ENCODE measurements at places on chromosomes 7 and 10.

DNA sequence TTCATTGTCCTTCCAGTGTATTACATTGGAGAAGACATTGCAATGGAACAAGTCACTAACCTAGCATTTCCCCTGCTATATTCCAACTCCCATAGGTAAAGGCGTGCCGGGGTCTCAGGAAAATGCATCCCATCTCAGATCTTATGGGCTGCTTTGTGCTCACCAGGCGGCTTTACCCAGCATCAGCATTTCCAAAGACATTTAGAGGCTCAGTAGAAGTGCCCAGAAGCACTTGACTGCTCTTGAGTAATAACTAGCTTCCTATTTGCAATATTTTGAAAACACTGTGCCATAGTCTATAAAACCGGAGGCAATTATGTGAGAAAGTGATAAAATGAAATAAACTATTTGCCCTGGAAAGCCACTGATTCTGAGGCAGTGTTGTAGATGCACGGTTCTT, 415.0 kb upstream of the NPVF start:
- no peak for DNase-seq

DNA sequence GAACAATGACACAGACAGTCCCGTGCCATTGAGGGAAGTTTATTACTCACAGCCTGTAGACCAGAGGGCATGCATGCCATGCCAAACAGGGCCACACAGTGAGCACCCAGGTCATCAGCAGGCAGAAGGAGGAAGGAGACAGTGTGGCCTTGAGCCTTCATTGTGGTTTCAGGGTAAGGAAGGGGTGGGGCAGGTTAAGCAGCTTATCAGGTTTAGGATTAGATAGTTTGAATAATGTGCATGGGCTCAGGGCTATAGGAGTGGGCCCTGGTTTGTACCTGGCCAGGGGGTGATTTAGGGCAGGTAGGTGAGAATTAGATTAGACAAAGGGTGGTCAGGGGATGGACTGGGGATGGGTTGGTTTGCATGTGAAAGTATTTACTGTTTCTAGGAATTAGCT, 67.9 kb downstream of the ADCY1 start:
- DNase-seq: no peak

GRCh38 chr10:105026566-105026965, 385.5 kb downstream of the SORCS3 start:
- DNase-seq: no peak

- DNase-seq: peak; percentile 5
Observed at GRCh38 chr10:85623342-85623741, 743.3 kb downstream of the GRID1 start.

GRCh38 chr7:101465131-101465530, 102.5 kb downstream of the COL26A1 start:
- no peak for DNase-seq

DNA sequence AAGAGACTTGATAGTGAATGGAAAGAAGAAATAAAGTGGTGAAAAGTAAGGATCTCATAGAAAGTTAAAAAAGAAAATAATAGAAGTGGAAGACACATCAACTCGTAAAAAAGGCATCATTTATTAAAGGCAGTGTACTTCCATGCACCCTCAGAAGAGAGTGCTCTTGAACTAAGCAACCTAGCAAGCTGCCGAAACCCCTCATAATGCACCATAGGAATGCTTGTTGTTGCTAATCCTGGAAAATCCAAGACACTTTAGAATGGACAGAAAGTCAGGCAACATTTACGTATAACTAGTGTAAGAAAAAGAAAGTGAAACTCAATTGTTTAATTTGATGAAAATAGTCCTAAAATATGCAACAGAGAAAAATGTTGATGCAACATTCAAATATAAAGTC, 12.8 kb downstream of the TFPI2 start:
- DNase-seq: no peak

DNA sequence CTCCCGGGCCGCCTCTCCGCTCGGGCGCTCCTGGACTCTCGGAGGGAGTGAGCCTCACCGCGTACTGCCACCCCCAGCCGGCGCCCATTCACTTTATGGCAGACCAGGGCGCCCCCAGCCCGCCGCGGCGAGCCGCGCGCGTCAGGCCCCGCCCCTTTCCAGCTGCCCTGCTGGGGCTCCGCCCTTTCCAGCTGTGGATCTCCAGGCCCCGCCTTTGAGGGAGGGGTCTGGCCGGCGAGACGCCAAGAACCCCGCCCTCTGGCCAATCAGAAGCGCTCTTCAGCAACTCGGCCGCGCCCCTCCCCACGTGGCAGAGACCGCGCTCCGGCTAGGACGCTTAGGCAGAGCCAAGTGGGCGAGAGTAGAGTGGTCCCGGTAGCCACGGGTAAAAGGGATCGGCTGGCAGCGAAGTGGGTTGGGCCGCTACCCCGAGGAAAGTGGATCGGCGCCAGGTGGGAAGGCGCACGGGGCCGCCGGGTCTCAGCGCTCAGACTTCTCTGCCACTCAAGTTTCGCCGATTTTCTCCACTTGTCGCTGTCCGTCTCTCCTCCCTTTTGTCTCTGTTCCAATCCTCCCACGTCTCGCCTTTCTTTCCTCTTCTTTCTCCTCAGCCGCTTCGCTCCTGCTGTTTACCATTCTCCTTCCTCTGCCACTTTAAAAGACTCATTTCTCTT, at the start of gene PITX3:
Gene PITX3, minus strand, starts transcription at position 69 of the 674 bp plus-strand sequence. CDS start 9,432 bp downstream, outside the sequence.
- DNase-seq: peak; percentile 99

- DNase-seq: peak; percentile 55
Observed at GRCh38 chr10:42960491-42960990, 116.3 kb upstream of the RET start.

DNA sequence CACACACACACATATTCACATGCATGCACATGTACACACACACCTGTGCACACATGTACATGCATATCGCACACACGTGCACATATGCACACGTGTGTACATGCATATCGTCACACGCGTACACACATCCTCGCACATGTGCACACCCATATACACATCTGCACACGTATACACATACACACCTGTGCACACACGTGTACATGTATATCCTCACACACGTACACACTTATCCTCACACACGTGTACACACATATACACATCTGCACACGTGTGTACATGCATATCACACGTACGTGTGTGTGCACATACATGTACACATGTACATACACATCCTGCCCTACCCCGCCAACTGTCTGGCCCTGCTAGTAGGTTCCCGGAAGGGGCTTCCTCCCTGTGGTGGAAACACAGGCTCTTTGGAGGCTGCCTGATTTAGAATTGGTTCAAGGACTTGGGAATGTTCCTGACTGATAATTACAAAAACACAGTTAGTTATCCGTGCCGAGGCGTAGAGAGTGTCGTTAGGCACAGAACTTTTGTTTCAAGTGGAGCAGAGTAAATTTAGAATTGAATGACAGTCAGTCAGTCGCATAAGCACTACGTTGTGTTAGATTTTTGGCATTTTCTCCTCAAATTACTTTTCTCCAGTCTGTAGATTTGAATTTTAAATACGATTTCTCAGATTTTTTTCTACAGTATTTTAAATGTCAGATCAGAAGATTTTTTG, 18.5 kb upstream of the PRKAR1B start:
- DNase-seq: peak; percentile 30

DNA sequence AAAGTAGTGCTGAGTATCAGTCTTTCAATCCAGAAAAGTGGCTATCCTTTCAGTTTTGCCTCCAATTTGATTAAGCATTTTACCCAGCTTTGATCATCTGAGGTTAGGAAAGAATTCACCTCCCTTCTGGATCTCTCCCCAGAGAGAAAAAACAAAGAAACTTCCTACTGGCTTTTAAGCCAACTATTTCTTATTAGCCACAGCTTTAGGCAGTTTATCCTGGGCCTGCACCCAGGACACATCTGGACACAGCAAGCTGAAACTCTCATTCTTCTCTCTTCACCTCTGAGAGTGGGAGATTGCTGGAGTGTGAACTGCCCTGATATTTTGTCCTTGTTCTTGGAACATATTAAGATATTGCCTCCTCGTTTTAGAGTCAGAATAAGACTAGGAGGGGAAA, 43.5 kb upstream of the LSM8 start:
- DNase-seq: no peak

- DNase-seq: no peak
Observed at GRCh38 chr7:106262221-106262881, 22.4 kb downstream of the NAMPT start.

DNA sequence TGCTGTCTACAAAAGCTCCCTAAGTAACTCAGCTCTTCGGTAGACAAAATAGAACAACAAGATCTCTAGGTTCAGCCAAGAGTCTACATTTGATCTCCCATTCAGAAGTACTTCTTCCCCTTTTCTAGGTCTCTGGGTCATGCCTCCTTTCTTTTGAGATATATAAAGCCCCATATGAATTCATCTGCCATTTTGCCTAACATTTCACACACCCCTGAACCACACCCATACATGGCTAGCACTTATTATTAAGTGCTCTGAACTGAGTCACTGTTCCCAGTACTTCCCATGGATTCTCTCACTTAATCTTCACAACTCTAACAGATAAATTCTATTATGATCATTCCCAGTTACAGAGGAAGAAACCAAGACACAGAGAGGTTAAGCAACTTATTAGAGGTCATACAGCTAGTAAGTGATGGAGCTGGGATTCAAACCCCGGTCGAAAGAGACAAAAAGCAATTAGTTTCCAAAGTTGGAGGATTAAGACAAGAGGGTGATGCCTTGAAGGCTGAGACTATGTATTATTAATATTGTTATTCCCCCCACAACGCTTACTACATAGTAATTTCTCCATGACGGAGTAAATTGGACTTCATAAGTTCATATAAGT, 17.3 kb downstream of the MYOF start:
- DNase-seq: no peak

DNA sequence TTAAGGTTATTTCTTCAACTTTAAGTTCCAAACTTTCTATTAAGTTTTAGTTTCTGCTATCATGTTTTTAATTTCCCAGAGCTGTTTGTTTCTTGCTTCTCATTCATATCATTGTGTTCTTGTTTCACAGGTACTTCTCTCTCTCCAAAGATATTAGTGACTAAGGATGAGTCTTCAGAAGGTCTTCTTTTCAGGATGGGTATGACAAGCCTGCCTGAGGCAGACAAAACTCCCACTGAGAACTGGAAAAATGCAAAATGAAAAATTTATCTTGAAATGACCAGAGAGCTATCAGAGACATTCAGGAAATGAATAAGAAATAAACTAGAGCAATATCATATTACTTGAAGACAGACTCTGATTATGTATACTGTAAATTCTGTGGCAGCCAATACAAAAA, 110.8 kb upstream of the EGFR start:
- DNase-seq: no peak

DNA sequence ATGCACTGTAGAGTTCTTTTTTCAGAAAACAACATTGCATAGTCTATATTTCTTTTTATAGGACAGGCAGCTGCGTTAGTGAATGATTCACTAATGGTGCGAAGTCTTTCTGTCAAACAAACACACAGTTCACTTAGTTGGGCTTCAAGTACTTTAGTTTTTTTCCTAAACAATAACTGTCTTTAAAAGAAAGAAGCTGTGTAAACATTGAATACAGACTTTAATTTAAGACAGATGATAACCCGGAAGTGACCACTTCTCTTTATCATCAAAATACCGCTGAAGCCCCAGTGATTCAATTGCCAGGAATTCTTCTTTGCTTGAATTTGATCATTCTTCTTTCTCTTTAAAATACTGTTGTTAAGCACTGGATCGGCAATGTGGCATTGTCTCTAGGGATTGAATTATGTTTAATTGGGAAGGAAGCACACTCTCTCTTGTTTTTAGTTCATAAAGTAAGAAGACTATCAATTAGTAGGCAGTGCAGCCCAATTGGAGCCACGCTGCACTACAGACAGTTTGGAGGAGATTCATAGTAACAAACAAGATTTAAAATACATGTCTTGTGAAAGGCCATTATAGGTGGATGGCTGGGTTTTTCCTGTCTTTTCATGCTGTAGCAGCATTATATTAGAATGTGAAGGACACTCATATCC, 30.4 kb downstream of the CNTNAP2 start:
- no peak for DNase-seq

DNA sequence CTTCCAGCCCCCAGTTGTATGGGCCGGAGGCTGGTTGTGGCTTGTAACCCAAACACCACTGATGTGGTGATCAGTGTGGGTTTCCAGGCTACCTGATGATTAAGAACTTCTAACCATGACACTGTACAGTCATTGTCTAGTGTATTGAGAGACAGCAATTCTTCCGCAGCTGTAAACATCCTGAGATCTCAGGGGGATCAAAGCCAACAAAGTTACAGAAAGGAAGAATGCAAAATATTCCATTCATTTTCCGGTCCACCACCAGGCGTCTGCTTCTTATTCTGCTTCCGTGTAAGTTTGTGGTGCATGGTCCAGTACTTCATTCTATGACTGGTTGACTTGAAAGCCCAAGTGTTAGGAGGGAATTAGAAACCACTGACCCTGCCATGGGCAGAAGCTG, 10.3 kb upstream of the GLI3 start:
- DNase-seq: no peak

GRCh38 chr10:103241262-103242011, 4.2 kb upstream of the RPEL1 start:
- DNase-seq: no peak

GRCh38 chr7:157320608-157320980, 16.2 kb upstream of the DNAJB6 start:
- DNase-seq: no peak

- DNase-seq: no peak
Observed at GRCh38 chr7:41257660-41258059, 445.2 kb downstream of the INHBA start.

Data from left forelimb (tissue), 1 donor.